ENCODE measurements at places on chromosomes 4 and X.

- no peak for DNase-seq
Observed at GRCh38 chr4:59339631-59340030, 1860.5 kb upstream of the ADGRL3 start.

DNA sequence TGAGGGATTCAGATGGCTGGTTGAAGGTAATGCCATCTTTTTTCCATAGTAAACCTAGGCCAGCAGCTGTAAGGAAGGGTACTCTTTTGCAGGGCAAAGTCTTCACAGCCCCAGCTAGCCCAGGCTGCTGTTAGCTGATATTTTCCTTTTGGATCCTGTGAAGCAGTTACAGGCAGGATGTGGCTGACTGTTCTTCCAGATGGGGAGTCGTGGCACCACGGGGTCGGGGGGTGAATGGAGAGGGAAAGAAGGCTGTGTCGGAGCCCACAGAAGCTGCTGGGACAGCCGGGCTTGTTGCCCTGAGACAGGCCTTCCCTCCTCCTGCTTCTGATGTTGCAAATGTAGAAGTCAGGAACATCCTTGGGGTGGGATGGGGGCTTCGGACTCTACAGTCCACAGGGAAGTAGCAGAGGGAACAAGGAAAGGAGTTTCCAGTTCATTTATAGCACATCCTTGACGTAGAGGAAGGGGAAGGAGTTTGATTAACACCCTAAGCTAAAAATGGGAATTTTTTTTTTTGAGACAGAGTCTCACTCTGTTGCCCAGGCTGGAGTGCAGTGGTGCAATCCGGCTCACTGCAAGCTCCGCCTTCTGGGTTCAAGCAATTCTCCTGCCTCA, 64.6 kb upstream of the TMEM150C start:
- no peak for DNase-seq

DNA sequence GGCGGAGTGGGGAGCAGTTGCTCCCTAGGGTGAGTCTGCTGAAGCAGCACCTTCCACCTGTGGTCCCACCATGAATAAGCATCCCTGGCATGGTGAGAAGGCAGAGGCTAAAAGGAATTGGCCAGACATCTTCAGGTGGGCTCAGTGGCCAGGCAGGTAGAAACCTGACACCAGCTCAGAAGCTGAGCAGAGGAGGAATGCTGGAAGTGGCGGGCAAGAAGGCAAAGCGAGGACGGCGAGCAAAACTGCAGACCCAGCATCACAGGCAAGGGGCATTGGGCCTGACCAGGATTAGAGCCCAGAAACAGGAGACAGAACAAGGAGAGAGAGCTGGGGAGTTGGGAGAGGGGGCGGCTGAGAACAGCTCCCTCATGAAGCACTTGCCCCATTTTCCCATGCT, 25.3 kb downstream of the TSC22D3 start:
- peak; percentile 55 for DNase-seq

DNA sequence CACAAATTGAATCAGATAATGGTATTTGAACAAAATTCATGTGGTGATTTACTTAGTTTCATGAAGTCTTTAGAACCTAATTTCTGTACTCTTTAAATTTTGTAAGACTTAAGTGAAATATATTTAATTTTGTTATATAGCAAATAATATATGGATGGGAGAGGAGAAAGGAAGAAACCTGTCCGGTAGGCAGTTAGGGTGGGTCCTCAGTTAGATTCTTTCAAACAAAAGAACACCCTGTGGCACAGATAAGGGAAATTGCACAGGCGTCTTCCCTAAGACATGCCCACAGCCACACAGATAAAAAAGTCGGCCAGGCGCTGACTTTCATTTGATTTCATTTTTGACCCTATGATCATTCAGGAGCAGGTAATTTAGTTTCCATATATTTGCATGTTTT, 25.1 kb upstream of the CTSO start:
- no peak for DNase-seq

GRCh38 chrX:47091149-47091775, 13.0 kb downstream of the RGN start:
- DNase-seq = no peak

GRCh38 chrX:49106930-49107329, 16.6 kb downstream of the GPKOW start:
- peak; percentile 74 for DNase-seq

DNA sequence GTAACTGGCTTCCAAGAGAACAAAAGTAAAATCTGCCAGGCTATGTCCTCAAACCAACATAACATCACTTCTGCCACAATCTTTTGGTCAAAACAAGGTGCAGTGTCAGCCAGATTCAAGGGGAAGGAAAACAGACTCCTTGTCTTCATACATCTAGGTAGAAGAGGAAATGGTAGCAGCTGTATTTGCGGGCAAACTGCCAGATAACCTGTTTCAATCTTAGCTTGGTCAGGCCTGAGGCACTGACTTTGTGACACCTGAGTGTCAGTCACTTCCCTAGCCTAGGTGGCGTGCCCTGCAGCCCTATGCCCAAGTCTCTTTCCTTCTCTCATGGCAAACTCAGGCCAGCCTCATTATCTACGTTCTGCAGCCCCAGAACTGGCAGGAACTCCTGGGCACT, 146.2 kb upstream of the JADE1 start:
- no peak for DNase-seq

- DNase-seq = no peak
Observed at GRCh38 chrX:122091571-122091970, 1044.2 kb downstream of the GLUD2 start.

DNA sequence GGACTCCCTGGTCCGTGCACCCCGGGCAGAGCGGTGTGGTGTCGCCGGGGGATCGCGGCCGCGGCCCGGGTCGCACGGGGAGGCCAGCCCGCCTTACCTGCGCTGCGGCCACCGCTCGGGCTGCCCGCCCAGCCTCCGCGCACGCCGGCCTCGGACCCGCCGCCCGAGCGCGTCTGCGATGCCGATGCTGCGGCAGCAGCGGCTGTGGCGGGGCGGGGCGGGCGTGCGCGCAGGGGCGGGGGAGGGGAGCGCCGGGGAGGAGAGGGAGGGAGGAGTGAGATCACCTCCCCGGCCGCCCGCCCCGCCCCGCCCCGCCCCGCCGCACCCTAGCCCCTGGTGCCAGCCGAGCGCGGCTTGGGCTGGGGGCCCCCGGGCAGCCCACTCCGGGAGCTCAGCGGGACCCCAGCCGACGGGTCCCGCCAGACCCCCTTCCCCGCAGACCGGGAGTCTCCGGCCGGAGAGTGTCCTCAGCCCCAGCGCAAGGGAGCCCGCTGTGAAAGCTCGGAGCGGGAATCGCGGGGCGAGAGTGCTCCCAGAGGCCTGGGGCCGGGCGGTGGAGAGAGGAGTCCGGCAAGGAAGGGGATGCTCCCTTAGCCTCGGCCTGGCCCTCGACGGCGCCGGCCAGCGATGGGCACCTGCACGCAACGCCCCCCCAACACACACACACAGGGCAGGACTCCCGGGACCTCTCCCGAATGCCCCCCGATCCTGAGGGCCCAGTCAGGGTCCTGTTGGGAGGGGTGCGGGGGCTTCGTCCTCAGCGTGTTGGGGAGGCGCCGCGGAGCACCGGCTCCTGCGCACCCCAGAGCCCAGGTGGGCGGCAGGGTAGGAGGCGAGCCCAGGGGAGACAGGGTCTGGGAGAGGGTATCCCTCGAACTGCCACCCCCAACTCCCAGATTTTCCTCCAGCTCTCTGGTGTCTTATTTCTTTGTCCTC, at the start of gene L1CAM:
Gene L1CAM, minus strand, starts transcription at position 206 of the 936 bp plus-strand sequence. CDS start 10,337 bp downstream, outside the sequence.
- peak; percentile 89 for DNase-seq

- DNase-seq = no peak
Observed at GRCh38 chrX:103187953-103188475, 26.9 kb upstream of the BEX4 start.

- no peak for DNase-seq
Observed at GRCh38 chr4:67055319-67055718, 490.0 kb downstream of the CENPC start.

- DNase-seq = no peak
Observed at GRCh38 chrX:110180928-110181310, 137.0 kb downstream of the AMMECR1 start.

- no peak for DNase-seq
Observed at GRCh38 chr4:95821867-95822266, 18.0 kb upstream of the PDHA2 start.

DNA sequence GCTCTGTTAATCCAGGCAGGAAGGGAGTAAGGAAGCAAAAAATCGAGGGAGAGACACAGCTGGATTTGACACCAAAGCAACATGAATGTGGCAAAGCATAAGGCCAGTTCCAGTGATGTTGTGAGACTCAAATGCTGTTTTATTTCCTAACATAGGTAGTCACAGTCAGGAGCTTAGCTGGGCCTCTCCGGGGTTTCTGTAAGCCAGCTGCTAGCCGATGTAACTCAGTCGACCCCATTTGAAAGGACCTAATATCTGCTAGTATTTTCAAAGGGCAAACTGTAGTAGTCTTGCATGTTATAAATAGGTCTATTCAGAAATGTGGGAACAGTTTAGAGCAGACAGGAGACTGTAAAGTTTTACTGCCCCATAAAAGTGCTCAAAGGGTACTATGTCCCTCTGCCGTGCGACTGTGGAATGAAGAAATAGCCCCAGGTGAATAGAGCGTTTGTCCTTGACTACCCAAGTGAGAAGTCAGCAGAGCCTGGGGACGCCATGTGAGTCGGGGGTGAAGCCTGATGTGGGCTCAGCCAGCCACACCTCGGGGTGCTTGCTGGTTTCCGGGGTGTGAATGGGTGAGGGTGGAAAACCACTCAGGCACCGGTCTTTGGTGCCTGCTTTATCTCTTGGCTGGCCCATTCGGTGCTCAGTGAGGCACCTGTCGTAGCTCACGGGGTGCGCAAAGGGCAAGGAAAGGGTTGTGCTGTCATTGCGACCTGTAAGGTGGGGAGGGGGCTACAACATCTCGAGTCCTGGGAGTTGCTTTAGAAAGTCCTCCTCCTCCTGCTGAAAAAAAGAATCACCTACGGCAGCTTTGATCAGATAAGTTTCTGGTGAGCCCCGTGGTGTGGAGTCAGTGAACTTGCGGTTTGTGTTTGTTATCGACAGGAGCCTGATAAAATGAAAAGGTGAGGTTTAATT, 745 bp downstream of the TRIM2 start:
- DNase-seq = peak; percentile 19

GRCh38 chrX:151537572-151537971, 25.9 kb upstream of the PASD1 start:
- no peak for DNase-seq

DNA sequence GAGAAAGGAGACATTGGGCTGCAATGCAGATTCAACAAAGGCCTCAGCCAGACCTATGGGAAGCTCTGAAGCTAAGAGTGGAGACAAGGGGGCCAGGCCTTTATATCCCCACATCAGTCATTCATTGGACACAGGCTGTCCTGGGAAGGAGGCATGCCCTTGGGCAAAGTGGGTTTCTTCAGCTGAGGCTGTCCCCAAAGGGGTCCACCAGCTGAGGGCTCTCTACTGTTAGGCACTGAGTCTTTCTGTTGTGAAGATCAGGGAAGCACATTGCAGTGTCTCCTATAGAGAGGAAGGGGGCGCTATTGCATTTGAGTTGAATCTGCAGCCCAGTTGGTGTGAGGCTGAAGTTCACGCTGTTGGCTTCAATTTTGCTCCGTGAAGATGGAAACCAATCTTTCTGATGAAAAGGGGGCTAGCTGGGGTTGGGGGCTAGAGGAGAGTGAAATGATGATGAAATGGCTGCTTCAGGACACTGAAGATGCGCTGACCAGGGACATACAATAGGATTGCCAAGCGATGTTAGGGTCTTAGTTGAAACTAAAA, 48.0 kb downstream of the SLC25A5 start:
- DNase-seq = peak; percentile 68

GRCh38 chr4:1751919-1752283, 30.6 kb downstream of the TACC3 start:
- no peak for DNase-seq

GRCh38 chr4:61192392-61192791, 7.7 kb upstream of the ADGRL3 start:
- DNase-seq = no peak

DNA sequence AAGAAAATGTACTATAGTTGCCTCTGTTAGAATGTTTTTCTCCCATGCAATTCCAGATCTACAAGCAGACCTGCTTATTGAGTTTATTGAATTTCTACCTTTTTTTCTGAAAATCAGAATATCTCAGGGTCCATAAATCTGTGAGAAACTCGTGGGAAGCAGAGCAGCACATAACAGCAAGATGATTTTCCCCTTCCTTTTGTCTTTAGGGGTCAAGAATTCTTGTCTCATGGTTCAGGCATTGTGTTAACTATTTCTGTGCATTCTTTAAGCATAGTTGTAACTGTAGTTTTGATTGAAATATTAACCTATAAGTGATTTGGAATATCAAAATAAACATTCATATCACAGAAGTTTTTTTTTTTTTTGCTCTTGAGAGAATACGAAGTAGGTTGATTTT, 11.4 kb downstream of the EDNRA start:
- DNase-seq = no peak

DNA sequence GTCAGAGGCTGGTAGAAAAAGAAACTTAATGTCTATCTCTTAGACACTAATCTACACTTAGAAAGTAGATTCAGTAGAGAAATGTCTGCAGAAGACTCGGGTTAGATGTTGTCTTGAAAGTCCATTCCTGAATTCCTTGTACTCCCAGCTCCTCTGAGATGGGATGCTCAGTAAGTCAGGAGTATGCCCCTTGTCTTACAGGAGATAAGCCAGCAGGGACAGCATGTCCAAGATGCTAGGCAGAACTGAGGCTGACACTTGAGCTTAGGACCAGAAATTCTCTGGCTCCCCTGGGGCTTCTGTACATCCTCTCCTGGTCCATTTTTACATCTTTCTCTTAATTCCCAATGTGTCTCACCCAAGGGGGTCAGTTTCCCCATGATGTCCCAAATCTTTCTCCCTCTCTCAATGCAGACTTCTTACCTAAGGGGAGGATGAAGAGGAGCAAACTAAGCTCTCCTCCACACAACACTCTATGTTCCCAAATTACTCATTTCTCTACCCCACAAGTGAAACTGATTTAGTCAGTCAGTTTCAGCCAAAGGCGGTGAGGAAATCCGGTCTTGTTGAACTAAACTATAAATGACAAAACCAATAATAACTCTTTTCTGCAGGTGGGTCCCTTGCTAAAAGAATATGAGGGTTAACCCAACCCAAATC, 558.2 kb upstream of the DIPK2B start:
- DNase-seq = no peak

DNA sequence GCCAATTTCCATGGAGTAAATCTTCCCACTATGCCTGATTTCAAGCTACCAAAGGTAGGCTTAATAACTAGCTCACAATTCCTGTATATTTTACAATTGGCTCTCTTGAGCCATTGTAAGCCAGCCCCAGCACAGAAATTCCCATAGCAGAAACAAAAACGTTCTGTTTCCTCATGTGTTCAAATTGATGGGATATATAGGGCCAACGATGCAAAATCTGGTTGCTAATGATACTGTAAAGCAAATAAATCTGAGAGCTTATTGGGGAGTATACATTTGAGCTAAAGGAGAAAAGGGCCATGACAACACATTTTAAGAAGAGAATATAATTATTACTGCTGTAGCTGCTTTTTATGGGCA, 267.1 kb upstream of the FTHL17 start:
- no peak for DNase-seq

DNA sequence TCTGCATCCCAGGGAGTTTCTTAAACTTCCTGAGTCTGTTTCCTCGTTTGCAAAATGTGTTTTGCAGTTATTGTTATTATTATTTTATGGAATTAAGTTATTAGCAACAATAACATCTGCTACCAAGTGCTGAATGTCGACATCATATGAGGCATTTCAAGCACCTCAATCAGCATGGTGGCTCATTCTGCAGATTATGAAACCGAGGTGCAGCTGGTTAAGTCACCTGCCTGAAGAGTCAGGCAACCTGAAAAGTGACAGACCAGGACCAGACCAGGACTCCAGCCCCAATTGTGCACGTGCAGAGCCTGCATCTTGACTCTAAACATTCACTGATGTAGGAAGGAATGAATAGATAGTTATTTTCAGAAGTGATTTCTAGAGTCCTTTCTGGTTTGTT, 99.8 kb downstream of the AFAP1 start:
- DNase-seq = no peak

- no peak for DNase-seq
Observed at GRCh38 chr4:181676546-181676945, 566.7 kb upstream of the TENM3 start.

All from H7 (cell line).